Glutamatergic neuron (in vitro differentiated cells): ENCODE measurements at places on chromosomes 16 and 17. TPM values are rescaled to one million over a fixed set of nuclear protein-coding genes. Genes with fewer than 3 reads are reported as not detected.
A peak's percentile ranks its signal among the peaks of the same experiment; 100 is the strongest.

GRCh38 chr17:57114085-57114673 is 29.1 kb downstream of the AKAP1 start:
- peak; percentile 82 for DNase-seq
- no peak overlapping the region for H3K4me3 ChIP-seq
- H3K4me1 ChIP-seq: peaks cover 26% of the 10 kb centered on the region
- H3K27me3 ChIP-seq: peaks cover 3% of the 10 kb centered on the region

GRCh38 chr16:82092711-82093110 is 57.7 kb downstream of the HSD17B2 start:
- H3K27ac ChIP-seq: no peak overlapping the region
- H3K36me3 ChIP-seq: no peaks in the 10 kb centered on the region
- no peak overlapping the region for H3K4me3 ChIP-seq
- H3K27me3 ChIP-seq: peaks cover 1% of the 10 kb centered on the region
- no peaks in the 10 kb centered on the region for H3K4me1 ChIP-seq
- no peak for DNase-seq

DNA sequence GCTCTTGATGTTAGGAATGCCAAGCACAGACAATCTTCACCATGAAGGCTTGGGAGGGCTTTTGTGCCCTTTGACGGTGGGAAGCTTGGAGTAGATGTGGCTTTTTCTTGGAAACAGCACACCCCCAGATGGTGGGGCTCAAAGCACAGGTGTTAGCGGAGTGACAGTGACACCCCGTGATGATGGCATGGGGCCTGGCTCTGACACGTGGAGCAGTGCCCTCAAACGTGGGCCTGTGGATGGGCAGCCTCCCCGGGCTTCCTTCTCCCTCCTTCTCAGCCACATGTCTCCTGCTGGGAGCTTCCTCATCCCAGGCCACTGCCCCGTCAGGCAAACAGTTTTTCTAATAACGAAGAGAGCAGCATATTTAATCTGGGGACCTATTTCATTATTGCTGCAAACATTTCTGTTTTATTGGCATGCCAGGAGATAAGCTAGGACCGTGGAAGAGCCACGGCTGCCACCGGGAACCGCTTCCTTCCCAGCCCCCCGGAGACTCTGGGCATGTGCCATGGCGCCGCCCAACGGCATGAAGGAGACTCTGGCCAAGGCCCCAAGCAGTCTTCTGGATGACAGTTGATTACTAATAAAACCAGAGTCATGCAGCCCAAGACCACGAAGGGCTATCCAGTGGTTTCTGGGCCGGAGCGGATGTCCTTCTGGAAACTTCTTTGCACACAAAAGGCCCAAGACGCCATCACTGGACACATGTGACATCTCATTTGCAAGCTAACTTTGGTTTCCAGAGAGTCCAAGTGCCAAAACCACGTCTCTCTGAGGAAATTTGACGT is 280.3 kb upstream of the FOXF1 start:
- peaks cover 6% of the 10 kb centered on the region for H3K27me3 ChIP-seq
- no peak overlapping the region for H3K4me3 ChIP-seq
- peaks cover 3% of the 10 kb centered on the region for H3K4me1 ChIP-seq
- H3K27ac ChIP-seq: no peak overlapping the region
- DNase-seq: no peak

- no peaks in the 10 kb centered on the region for H3K36me3 ChIP-seq
- H3K4me3 ChIP-seq: no peak overlapping the region
- peaks cover 47% of the 10 kb centered on the region for H3K4me1 ChIP-seq
- DNase-seq: no peak
Observed at GRCh38 chr16:81647527-81647926, 131.6 kb upstream of the PLCG2 start.

- H3K36me3 ChIP-seq: no peaks in the 10 kb centered on the region
- no peaks in the 10 kb centered on the region for H3K27me3 ChIP-seq
- no peak overlapping the region for H3K27ac ChIP-seq
Observed at GRCh38 chr16:81040131-81040530, 4.5 kb downstream of the ATMIN start.

DNA sequence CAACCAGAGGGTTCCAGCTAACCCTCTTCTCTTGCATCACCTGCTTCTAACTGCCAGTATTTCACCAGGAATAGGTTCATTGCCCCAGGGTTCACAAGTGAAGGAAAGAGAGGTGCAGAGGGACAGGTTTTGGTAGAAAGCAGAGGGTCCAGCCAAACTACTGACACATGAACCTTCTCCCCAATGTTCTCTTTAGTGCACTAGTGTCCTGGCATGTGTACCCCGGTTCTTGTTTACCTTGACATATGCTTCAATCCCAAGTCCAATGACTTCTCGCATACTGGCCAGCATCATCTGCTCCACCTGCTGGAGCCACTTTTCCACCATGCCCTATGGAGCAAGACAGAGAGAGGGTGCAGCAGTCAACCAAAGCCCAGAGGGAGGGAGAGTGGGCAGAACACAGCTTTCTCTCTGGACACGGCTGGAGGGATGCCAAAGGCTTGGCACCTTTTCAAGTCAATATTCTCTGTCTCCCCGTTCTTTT is 90.6 kb downstream of the DNAH3 start:
- H3K27ac ChIP-seq: no peak overlapping the region
- peaks cover 5% of the 10 kb centered on the region for H3K4me1 ChIP-seq
- peaks cover 7% of the 10 kb centered on the region for H3K27me3 ChIP-seq

DNA sequence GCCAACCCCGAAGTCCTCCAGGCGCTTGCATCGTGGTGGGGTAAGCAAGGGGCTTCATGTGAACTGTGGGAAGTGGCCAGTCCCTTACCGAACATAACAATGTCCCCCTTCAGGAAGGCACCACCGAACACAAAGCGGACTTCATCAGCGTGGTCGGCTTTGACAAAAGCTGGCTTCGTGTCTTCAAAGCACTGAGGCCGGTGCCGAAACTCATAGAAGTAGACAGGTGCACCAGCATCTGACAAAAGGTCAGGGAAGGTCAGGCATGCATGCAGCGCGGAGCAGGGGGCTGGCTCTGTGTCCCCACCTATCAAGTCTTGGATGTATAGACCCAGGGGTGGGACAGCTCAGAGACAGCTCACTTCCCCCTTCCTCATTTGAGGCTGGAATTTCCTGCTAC is 16.6 kb upstream of the CES1 start:
- no peak overlapping the region for H3K27ac ChIP-seq
- no peaks in the 10 kb centered on the region for H3K4me1 ChIP-seq
- H3K36me3 ChIP-seq: no peaks in the 10 kb centered on the region
- no peaks in the 10 kb centered on the region for H3K27me3 ChIP-seq
- DNase-seq: no peak

GRCh38 chr17:76359375-76359774 is 5.7 kb upstream of the PRPSAP1 start:
- H3K4me1 ChIP-seq: peaks cover 13% of the 10 kb centered on the region
- peaks cover 8% of the 10 kb centered on the region for H3K27me3 ChIP-seq
- no peaks in the 10 kb centered on the region for H3K36me3 ChIP-seq
- H3K4me3 ChIP-seq: no peak overlapping the region
- no peak overlapping the region for H3K27ac ChIP-seq

GRCh38 chr17:58605986-58606385 is 85.9 kb downstream of the TEX14 start:
- no peak overlapping the region for H3K27ac ChIP-seq
- DNase-seq: no peak
- no peaks in the 10 kb centered on the region for H3K4me1 ChIP-seq
- no peaks in the 10 kb centered on the region for H3K36me3 ChIP-seq

DNA sequence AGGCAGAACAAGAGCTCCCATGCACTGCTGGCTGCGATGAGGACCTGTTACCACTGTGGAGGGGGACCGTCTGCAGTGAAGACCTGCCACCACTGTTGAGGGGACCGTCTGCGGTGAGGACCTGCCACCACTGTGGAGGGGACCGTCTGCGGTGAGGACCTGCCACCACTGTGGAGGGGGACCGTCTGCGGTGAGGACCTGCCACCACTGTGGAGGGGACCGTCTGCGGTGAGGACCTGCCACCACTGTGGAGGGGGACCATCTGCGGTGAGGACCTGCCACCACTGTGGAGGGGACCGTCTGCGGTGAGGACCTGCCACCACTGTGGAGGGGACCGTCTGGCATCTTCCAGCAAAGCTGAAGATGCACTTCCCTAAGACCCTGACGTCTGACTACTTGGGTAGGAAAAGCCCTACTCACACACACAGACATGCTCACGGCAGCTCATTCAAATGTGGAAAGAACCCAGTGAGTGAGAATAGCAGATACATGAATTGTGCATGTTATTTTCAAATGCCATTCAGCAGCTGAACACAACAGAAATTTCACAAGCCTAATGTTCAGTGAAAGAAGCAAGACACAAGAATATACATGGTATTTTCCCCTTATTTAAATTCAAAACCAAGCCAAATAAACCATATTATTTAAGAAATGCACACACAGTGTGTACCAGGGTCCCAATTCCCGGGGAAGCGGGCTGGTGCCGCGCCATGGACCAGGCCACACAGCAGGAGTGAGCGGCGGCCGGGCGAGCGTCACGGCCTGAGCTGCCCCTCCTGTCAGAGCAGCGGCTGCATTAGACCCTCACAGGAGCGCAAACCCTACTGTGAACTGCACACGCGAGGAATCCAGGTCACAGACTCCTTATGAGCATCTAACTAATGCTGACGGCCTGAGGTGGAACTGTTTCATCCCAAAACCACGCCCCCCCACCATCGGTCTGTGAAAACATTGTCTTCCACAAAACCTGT is 64.2 kb upstream of the METRNL start:
- no peaks in the 10 kb centered on the region for H3K27me3 ChIP-seq
- DNase-seq: no peak
- H3K27ac ChIP-seq: no peak overlapping the region
- no peak overlapping the region for H3K4me3 ChIP-seq
- peaks cover 4% of the 10 kb centered on the region for H3K4me1 ChIP-seq

GRCh38 chr16:5643855-5644531 is 546.4 kb upstream of the EEF2KMT start:
- peaks cover 4% of the 10 kb centered on the region for H3K4me1 ChIP-seq
- H3K27me3 ChIP-seq: peaks cover 3% of the 10 kb centered on the region
- H3K4me3 ChIP-seq: no peak overlapping the region
- H3K27ac ChIP-seq: no peak overlapping the region

DNA sequence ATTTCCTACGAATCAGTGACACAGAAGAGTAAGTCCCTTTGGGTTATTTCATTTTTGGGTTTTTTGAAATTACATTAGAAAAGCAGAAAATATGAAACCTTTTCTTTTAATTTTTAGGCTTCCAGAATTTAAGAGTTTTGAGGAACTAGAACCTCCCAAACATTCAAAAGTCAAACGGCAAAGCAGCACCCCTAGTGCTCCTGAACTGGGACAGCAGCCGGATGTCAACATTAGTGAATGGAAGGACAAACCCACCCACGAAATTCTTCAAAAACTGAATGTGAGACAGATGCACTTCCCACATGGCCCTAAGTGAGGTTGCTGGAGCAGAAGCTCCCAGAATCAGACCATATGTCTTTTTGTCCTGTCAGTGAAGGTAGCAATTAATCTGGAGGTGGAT is 199.4 kb downstream of the PHKB start:
- no peaks in the 10 kb centered on the region for H3K36me3 ChIP-seq
- H3K4me3 ChIP-seq: no peak overlapping the region
- no peak for DNase-seq
- no peak overlapping the region for H3K27ac ChIP-seq

- H3K27me3 ChIP-seq: peaks cover 26% of the 10 kb centered on the region
- peak overlapping the region; percentile 85 for H3K27ac ChIP-seq
- DNase-seq: peak; percentile 79
- H3K4me3 ChIP-seq: peak overlapping the region; percentile 87
Observed at GRCh38 chr17:63698886-63699637, 863 bp downstream of the LIMD2 start.

DNA sequence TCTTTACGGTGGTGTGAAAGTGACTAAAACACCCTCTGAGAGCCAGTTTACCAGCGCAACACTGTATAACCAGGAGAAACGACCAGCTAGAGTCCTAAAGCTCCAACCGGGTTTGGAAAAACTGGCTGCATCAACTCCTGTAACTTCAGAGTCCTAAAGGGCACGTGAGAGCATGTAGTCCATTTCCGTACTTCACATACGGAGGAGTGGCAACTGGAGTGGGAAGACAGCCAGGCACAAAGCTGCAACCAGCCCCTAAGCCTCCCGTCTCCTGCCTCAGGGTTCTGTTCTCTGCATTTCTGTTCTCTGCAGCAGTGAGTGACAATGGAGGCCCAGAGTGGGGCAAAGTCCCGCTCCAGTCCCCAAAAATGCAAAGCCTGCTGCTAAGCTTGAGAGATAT is 19.2 kb downstream of the TEKT1 start:
- no peak for DNase-seq
- H3K4me3 ChIP-seq: no peak overlapping the region
- peaks cover 4% of the 10 kb centered on the region for H3K36me3 ChIP-seq
- peaks cover 2% of the 10 kb centered on the region for H3K27me3 ChIP-seq

DNA sequence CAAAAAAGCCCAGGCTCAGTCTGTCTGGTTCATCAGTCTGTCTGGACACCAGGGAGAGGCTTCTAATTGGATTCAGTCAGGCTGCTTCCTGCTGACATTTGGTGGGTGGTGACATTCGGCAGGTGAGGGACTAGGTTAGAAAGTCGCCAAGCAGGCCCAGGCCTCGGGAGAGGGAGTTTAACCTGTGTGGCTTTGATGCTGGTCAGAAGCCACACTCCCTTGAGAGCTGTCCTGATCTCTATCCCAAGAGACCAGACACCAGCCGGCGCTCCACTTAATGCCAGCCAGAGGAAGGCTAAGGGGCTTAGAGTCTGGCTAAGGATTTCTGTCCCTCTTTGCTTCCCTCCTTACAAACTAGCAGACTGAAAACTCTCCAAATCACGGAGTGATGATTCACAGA is 135.0 kb downstream of the GSG1L start:
- peaks cover 13% of the 10 kb centered on the region for H3K4me1 ChIP-seq
- peaks cover 4% of the 10 kb centered on the region for H3K27me3 ChIP-seq
- no peak for DNase-seq
- no peaks in the 10 kb centered on the region for H3K36me3 ChIP-seq
- H3K27ac ChIP-seq: no peak overlapping the region

GRCh38 chr17:79360196-79360595 is 250.7 kb downstream of the RBFOX3 start:
- H3K4me1 ChIP-seq: peaks cover 28% of the 10 kb centered on the region
- no peaks in the 10 kb centered on the region for H3K36me3 ChIP-seq
- no peak for DNase-seq
- H3K4me3 ChIP-seq: no peak overlapping the region
- peak overlapping the region; percentile 15 for H3K27ac ChIP-seq
- peaks cover 35% of the 10 kb centered on the region for H3K27me3 ChIP-seq

GRCh38 chr17:3582915-3583314 is 25.3 kb upstream of the TRPV3 start:
- no peaks in the 10 kb centered on the region for H3K4me1 ChIP-seq
- H3K4me3 ChIP-seq: no peak overlapping the region
- peaks cover 3% of the 10 kb centered on the region for H3K36me3 ChIP-seq
- DNase-seq: no peak
- no peak overlapping the region for H3K27ac ChIP-seq

- H3K4me3 ChIP-seq: no peak overlapping the region
- no peak for DNase-seq
- H3K36me3 ChIP-seq: no peaks in the 10 kb centered on the region
- no peaks in the 10 kb centered on the region for H3K27me3 ChIP-seq
Observed at GRCh38 chr16:62404842-62405611, 368.8 kb upstream of the CDH8 start.

- peaks cover 71% of the 10 kb centered on the region for H3K4me1 ChIP-seq
- H3K4me3 ChIP-seq: peak overlapping the region; percentile 81
- H3K36me3 ChIP-seq: peaks cover 4% of the 10 kb centered on the region
- DNase-seq: no peak
Observed at GRCh38 chr17:32259586-32259985, 6.0 kb upstream of the RHBDL3 start.

GRCh38 chr16:4365615-4366014 is 6.0 kb upstream of the VASN start:
- no peak overlapping the region for H3K4me3 ChIP-seq
- H3K4me1 ChIP-seq: no peaks in the 10 kb centered on the region
- no peaks in the 10 kb centered on the region for H3K36me3 ChIP-seq

ANKRD40CL gene
- not detected for total RNA-seq

MYH8 gene
- 0.96 TPM for total RNA-seq

CCL17 gene
- not detected for total RNA-seq

UMOD gene
- not detected for total RNA-seq

HP gene
- total RNA-seq: not detected

COL1A1 gene
- total RNA-seq: 10.1 TPM

USH1G gene
- 0.12 TPM for total RNA-seq
